Stimulated activated CD8-positive, alpha-beta memory T cell treated with anti-CD3 and anti-CD28 coated beads, Interleukin-2, amount 100 ng/mL, for 1 hour (primary cell): ENCODE measurements at places on chromosomes 4 and X.

- DNase-seq: no peak
Measured at GRCh38 chrX:11239230-11239629, 54.0 kb upstream of the AMELX start.

DNA sequence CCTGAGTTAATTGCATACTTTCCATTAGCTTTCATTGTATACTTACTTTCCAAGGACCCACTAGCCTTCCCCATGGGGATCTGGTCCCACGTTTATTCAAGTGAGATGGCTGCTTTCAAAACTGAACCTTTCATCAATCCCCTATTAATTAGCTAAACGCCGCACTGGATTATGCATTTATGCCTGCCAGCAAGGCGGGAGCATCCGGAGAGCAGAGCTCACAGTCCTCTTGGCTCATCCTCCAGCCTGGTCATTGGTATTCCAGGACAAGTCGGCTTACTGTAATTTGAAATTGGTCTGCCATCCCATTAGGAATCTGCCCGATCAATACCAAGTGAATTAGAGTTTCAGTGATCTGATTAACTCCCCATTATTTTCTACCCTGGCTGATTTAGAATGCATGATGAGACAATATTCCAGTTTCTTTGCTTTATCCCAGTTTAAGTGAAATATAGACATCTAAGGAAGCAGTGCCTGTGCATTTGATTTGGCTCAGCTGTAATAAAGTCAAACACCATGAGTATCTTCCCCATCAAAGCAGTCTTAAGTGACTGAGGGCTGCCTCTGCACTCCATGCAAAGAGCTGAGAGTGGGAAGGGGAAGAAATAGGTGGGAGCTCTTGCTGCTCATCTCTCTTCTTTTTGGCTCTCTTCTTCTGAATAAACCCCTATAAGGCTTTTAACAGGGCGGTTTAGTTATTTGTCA is 411.4 kb downstream of the GPAT3 start:
- DNase-seq: no peak

DNA sequence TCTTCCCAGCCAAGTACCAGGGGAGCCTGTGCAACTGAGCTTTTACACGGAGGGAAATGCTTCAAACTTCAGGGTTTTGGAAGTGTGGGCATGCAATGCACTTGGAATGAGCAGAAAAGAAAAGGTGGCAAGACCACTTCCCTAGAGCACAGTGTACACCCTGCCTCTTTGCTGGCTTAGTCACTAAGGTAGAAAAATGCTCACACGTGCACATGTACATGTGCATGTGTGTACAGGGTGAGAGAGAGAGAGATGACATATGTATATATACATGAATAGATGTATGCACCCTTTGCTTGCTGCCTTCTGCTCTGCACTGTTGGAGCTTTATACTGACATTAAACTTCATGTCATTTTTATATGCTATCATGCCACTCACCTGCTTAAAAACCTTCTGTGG is 7.9 kb upstream of the KLF3 start:
- DNase-seq: no peak

- DNase-seq: no peak
Measured at GRCh38 chr4:114563536-114564315, 34.9 kb upstream of the UGT8 start.
